ENCODE measurements at places on chromosomes 6 and 20.

DNA sequence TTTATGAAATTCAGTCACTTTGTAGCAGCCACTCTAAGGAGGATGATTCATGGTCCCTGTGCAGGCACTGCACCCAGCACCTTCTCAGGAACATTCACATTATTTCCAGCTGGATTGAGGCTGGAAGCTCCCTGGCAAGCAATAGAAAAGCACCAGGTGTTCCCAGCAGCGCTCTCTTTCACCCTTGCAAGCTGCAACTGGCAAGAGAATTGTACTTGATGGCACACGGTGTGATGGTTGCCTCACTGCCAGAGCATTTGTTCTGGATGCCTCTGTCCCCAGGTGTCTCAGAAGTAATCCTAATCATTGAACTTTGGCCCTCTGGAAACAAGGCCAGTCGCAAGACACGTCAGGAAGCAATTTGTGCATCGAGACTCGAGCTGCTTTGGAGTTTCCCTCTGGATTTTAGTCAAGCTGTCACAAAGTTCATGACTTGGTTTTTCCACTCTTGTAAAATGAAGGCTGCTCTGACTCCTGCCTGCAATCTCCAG, 24.9 kb upstream of the PHACTR2 start:
- DNase-seq = no peak

DNA sequence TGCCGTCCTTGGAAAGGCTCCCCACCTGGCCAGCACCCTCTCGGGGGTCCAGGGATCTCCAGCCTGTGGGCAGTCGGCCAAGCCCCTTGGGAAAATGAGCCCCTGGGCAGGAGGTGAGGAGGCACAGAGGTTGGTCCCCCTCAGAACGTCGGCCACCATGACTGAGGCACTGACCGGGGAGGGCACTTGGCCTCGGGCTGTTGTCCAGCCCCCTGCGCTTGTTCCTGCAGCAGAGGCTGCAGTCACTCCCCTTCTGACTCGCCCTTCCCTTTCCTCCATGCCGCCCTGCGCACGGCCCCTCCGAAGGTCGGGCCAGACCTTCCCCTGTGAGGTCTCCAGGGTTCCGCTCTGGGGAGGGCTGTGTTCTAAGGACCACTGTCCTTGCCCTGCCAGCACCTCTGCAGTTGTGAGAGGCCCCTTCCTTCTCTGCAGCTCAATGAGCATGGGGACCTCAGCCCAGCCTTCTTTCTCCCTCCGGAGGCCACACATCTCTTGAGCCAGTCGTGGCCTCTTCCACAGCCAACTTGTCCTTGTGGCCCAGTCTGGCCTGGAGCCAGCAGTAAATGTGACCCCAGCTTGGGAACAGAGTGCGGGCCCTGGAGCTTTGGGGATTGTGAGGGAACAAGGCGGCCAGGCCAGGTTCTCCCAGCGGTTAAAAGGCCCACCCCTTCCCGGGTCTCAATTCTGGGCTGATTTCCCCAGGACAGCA, 195.5 kb downstream of the DLL1 start:
- no peak for DNase-seq

GRCh38 chr6:71045296-71045695, 88.4 kb upstream of the B3GAT2 start:
- DNase-seq = no peak

GRCh38 chr6:43770372-43771209, 580 bp downstream of the VEGFA start:
- no peak for DNase-seq

DNA sequence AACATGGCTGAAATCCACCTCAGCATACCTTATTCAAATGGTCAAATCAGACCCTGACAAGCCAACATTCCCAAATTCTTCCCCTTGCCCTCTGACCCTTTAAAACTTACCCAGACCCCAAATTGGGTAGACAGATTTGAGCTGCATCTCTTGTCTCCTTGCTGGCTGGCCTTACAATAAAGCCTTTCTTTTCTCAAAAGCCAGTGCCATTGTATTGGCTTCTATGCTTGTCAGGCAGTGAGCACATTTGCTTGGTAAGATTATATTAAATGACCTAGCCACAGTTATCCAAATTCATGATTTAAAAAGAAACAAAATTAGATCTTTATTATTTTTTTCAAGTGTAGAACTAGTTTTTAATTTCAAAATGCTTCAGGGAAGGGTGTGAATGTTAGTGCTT, 67.8 kb upstream of the FAM83B start:
- no peak for DNase-seq

DNA sequence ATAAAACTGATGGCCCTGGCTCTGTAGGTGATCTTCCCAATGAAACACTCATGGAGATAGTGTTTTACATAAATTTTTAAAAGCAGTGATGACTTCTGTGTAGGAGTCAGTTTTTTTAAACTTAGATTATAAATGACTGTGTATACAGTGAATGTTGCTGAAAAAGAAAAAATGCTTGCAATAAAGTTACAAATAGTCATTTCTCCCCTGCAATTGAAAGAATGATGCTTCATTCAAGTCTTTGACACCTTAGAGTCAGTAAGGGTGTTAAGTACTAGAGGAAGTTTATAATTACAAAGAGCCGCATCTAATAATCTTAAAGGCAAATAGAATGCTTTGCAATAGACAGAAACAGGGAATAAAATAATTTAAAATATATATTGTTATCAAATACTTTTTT, 27.6 kb downstream of the ZNF292 start:
- DNase-seq = no peak

- DNase-seq = no peak
Measured at GRCh38 chr20:24132246-24132645, 143.7 kb upstream of the GGTLC1 start.

GRCh38 chr6:642805-643204, 14.1 kb downstream of the HUS1B start:
- DNase-seq = no peak

DNA sequence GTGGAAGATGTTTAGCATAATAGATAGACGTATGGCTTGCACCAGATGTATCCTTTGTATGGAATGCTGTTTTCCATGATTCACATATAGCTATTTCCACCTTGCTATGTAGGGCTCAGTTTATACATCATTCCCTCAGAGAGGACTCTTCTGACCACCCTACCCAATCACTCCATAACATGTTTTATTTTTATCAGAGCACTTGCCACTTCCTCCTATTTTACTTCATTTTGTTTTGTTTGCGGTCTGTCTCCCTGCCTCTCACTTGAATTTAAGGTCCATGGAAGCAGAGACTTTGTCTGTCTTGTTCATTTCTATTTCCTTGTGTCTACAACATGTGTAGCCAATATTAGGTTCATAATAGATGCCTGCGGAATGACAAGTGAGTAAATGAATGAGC, 266.9 kb upstream of the CITED2 start:
- DNase-seq = no peak

DNA sequence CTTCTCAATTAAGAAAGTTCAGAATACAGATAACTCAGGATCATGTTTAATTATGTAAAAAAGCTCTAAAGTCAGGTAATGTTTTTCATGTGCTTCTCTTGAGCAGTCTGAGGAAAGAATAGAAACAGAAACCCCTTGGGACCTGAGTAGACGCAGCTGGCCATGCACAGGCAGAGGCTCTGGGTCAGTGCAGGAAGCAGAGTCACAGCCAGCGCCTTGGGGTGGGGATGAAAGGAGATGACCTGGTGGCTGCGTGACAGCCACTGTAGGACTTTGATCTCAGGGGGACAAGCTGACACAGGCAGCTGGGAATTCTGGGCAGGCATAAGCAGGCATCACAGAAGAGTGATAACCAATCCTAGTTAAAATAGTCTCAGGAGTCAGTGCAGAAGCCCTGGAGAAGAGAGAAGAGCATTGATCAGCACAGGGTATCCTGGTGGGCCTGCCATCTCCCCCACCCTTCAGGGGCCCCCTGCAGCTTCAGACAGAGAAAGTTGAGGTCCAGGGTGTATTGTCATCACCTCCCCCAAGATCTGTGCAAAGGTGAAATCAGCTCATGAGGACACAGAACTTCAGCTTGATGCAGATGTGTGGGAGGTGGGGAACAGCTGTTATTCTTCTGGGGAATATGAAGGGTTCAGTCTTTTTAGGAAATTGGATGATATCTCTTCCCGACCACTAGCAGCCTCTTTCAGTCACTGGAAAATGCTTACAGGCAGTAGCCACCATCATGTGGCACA, 6.4 kb downstream of the HLA-DQB1 start:
- DNase-seq = no peak

GRCh38 chr6:52261229-52261628, 16.9 kb upstream of the IL17F start:
- no peak for DNase-seq

DNA sequence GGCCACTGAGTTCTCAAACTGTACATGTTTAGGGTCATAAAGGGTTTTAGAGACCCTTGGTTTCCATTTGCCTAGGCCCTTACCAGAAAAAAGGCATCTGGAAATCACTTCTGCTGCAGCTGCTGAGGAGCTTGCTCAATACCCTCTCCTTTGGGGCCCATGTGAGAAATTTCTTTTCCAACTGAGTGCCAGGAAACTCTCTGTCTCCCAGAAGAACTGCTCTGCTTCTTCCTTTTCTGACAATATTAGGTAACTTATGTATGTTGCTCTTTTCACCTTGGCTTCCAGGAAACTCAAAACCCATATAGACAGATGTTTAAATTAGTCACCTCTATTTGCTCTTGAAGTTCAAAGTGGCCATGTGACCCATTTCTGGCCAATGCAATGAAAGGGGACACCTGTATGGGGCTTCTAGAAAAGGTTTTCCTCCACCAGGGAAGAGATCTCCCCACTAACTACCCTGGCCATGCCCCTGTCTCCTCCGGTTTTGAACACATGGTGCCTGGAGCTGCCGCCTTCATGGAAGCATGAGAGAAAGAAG, 121.6 kb downstream of the PREX1 start:
- no peak for DNase-seq

DNA sequence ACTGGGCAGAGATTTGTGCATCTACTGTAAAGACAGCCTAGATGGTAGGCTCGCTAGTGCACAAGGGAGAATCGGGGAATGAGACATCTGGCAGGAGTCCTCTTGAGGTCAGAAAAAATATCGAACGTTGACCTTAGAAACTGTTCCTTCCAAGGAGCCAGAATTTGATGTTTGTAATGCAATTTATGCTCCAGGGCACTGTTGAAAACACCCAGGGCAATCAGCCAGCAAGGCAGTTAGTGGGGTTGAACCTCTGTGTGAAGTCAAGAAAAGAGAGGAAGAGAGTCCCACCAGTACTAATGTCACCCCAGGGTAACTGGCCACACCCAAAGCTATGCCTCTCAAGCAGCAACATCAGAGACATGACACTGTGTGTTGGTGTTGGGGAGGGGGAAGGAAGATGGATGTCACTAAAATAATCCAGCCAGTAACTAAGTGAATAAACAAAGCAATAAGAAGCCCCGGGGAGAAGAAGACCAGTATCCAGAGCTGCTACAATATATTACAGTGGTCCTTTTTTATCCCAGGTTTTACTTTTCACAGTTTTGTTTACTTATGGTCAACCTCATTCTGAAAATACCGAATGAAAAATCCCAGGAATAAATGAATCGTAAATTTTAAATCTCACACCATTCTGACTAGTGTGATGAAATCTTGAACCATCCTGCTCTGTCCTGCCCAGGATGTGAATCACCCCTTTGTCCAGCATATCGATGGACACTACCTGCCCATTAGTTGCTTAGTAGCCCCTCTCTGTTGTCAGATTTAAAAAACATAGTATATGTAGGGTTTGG, 32.9 kb upstream of the PDE10A start:
- no peak for DNase-seq

DNA sequence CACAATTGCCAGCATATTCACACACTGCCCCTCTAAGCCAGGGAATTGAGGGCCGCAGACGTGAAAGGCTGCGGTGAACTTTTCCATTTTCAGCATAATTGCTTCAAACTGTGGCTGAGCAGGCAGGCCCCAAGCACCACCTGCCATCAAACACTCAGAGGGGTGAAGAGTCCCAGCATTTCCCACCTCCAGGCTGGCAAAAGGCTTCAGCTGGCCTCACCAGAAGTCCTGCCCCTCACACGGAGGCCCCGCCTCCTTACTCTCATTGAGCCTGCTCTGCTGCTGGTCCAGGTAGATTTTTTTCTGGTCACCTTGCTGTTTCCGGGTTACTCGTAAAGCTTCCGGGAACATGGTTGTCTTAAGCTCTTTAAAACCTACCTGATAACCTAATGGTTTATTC, 52.0 kb upstream of the PRELID3B start:
- DNase-seq = no peak

- DNase-seq = no peak
Measured at GRCh38 chr20:51505566-51505965, 37.0 kb downstream of the NFATC2 start.

DNA sequence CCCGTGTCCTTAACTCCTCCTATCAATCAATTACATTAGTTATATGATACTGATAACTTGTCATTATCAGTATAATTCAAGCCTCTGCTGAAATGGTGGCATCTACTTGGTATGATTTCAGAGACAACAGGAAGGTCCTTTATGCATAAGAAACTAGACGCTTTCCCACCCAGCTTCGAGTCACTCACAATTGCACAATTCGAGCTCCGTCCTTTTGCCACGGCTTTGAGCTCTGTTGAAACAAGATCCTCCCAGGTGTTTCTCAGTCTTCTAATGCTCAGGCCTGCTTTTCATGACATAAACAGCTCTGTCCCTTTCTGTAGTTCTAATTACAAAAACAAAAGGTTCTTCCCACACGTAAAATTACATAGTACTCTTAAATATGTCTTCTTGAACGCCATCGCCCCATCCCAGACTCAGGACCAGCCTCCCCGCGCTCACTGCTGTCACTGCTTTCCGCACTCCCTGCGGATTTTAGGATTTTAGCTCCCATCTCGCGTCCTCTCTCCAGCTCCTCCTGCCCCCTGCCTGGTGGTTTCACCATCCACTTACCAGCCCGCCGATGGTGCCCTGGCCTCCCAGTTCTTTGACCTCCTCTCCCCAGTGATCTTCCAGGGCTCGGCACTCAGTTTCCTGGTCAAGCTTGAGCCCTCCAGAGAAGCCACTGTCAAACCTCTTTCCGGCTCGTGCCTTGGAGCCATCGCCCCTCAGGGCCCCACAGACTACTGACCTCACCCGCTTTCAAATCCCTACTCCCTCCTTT, 23.2 kb upstream of the PNPLA1 start:
- no peak for DNase-seq

GRCh38 chr6:6734479-6735465, 146.3 kb downstream of the LY86 start:
- DNase-seq = no peak

GRCh38 chr20:48709058-48709691, 118.6 kb downstream of the PREX1 start:
- no peak for DNase-seq

DNA sequence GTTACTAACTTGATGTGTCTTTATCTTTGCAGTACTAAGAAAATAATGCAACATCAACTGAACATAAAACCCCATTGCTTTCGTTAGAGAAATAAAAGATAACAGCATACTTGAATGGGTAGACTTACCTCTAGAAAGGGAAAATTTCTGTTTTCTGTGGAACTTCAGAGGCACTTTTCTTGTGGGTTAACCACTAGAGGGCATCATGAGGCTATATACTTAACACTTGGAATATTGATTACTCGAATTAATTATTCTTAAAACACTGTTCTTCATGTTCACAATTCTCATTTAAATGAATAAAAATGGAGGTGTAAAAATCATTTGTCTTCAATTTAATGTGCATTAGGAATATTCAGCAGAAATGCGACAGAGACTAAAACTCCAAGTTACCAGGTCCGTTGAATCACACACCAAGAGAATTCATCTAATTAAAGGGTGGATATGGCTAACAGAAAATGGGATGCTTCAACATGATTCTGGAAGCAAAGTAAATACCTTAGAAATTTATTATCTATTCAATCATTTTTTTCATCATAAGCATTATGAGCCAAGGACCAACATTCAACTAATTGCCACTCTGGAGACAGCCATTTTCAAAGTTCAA, 330.8 kb upstream of the PREP start:
- DNase-seq = no peak

Data from stimulated activated CD8-positive, alpha-beta memory T cell treated with anti-CD3 and anti-CD28 coated beads, Interleukin-4, amount 100 ng/mL, for 24 hours (primary cell).